ENCODE measurements at places on chromosomes 7 and 10.

- DNase-seq, result no peak
Measured at GRCh38 chr10:1186683-1186990, 130.5 kb downstream of the WDR37 start.

DNA sequence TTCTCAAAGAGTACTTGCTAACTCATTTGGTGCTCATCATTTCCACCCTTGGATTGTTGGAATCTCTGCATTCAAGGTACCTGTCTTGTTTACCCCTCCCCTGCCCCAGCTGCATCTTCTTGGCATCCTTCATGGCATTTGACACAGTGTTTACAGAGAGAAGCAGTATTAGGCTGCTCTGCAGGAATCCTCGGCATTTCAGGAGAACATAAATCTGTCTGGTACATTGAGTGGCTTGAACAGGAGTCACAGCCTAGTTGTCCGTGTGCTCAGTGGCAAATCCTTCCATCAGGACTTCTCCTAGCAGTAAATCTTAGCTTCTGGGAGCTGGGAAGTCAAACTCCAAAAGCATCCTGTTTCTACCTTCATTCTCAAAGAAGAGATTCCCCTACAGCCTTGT is 136.8 kb upstream of the YAE1 start:
- DNase-seq, result no peak

DNA sequence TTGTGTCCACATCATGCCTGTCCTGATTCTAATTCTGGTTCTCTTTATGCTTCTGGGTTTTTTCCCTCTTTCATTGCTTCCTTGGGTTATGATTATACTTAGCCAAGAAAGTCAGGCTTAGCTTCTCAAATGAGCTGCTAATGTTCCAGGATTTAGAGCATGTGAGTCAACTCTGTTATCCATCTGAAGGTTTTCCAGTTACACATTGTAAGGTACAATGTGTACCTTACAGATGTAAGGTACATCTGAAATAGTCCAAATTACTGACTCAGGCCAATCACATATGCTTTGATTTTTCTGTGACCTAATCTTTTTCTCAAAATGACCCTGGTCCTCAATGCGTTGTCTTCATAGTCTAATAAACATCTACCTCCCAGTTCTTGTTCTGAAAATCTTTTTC is 13.3 kb upstream of the MIOS start:
- no peak for DNase-seq

GRCh38 chr10:97230146-97230545 is 44.4 kb upstream of the SLIT1 start:
- DNase-seq, result no peak

DNA sequence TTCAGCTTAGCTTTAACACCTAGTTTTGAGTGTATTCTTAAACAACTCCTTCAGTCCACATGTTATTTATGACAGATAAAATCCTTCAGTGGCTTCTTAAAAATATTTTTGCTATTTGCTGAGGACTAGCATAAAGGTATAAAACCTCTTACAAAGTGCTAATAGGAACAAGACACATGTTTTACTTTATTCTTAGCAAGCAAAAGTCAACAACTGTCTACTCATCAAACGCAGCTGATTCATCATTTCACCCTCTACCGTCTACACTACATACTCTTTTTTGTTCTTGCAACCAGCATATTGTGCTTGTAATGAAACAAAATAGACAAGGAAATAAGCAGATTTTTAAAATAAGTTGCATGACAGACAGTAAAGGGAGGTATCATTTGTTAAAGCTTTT is 319.7 kb downstream of the SNX13 start:
- DNase-seq, result no peak

DNA sequence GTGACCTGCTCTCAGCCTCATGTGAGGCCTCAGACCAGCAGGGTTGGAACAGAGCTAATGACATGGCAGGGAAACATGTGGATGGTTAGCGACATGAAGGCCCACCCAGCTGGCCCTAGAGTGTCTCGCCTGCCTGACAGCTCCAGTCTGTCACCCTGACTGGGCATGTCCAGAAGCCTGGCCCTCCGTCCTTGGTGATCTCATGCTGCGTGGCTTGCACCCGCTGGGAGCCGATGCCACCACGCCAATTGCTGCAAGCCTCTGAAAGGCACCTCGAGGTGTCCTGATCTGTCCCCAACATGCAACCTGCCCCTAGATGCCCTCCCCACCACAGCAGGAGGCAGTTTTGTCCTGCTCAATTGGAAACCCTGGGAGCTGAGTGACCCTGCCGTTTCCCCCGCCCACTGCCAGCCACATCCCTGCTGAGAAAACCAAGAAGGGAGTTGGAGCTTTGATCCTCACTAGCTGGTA is 27.8 kb upstream of the RET start:
- DNase-seq, result no peak

GRCh38 chr7:80082213-80082612 is 52.4 kb upstream of the GNAI1 start:
- DNase-seq, result no peak

- no peak for DNase-seq
Measured at GRCh38 chr10:113304726-113305125, 248.1 kb upstream of the HABP2 start.

- no peak for DNase-seq
Measured at GRCh38 chr7:142188154-142188553, 69.7 kb downstream of the PRSS58 start.

- no peak for DNase-seq
Measured at GRCh38 chr10:31522820-31523219, 203.8 kb downstream of the ZEB1 start.

- no peak for DNase-seq
Measured at GRCh38 chr10:14456218-14456869, 125.6 kb upstream of the FRMD4A start.

- DNase-seq, result no peak
Measured at GRCh38 chr10:1413256-1413655, 324.1 kb downstream of the ADARB2 start.

GRCh38 chr7:146683439-146683838 is 566.8 kb downstream of the CNTNAP2 start:
- no peak for DNase-seq

- no peak for DNase-seq
Measured at GRCh38 chr7:51064688-51065087, 251.9 kb downstream of the COBL start.

GRCh38 chr7:27899601-27900000 is 159.6 kb downstream of the TAX1BP1 start:
- no peak for DNase-seq

DNA sequence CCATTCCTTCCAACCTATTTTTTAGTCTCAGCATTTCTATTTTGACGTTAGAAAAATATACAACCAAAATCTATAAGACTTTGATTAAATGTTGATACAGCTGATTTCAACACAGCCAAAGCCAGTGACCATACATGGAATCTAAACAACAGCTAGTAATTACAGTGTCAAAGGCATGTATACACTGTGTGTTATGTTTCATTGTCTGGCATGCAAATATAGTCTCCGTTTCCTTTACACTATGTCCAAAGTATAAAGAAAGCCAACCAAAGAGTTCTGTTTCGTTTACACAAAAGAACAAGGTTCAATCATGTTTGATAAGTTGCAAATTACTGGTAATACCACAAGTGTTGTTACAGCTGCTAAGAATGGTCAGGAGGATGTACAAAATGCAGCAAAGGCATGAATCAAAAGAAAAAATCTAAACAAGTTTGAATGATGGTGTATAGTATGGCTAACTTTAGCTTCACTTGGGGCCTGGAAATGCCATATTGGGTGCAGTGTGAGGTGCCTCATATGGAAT is 268.3 kb upstream of the FERD3L start:
- DNase-seq, result no peak

GRCh38 chr10:62327885-62328284 is 46.3 kb upstream of the ZNF365 start:
- no peak for DNase-seq

DNA sequence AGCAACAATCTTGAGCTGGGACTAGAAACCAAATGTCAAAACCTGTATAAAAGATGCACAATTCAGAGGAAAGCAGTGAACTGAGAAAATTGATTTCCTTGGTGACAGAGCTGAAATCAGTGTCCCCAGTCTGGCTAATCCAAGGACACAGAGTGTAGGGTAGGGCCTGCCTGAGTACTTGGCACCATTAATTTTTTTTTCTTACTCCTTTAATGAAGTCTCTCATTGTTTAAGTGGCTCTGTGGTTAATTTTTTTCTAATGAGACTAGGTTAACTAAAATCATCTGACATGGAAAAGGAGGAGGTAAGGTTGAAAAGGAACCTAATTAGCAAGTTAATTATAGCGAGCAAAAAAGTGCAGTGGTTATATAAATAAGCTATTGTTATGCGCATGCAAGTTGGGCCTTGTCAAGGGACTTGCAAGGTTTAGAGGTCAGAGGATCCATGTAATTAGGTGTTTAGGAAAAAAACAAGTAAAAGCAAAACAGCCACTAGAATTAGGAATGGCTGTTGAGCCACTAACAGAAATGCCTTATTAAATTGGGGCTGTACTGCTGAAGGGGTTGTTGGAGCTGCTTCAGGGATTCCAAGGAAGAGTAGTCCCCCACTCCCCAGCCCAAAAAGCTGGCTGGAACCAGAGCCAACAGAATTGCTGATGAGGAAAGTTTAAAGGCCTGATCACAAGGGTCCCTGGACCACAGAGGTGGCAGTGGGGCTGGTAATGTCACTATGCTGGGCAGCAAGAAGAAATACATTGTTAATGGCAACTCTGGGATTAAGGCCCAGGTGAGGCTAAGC is 58.9 kb upstream of the STRIP2 start:
- DNase-seq, result no peak

DNA sequence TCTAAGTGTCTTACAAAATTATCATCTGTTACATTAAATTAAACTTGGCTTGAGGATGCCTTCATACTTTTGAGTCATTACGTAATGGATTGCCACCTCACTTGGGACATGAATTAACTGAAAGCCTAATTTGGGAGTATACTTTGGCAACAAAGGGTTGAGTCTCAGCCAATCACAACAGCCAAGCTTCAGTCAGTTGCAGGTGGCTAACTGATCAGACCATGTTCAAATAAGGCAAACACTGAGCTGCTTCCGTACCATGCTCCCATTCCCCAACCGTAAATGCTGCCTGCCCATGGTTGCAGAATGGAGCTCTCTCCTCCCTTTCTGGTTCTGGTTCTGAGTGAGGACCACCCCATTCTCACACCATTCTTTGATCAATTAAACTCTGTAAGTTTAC is 92.9 kb upstream of the STK17A start:
- no peak for DNase-seq

GRCh38 chr10:9222917-9223316 is 1168.4 kb downstream of the GATA3 start:
- no peak for DNase-seq

DNA sequence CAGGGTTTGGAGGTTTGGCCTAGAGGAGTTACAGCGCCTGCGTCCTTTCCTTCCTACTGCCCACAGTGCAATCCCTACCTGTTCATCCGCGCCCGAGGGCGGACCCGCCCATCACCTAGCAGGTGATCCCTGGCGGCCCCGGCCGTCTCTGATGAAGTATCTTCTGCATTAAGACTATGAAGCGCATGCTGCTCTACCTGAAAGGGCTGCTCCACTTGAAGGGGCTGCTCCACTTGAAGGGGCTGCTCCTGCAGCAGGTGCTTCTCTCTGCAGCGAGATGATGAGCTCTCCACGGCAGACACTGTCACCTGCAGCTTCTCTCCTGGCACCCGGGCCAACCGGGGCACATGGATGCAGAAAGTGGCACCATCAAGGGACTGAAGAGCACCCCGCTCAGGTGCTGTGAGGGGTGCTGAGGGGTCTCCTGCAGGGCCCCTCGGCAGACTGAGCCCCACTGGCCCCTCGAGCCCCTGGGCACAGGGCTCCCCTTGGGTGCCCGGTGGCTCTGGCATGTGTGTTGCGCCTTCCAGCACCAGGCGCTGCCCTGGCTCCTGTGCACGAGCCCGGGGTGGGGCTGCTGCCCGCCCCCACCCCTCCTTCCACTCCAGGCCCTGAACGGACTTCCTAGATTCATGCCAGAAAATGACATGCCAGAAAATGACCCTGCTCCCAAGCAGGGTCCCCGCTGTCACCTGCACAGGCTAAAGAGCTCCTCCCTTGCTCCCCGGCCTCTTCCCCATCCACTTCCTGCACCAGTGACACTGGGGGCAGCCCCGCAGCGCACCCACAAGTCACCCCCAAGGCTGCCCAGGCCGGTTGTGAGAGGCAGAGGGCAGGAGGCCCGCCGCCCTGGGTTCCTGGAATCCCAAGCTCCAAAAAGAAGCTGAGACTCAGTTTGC is 29.4 kb downstream of the WDR86 start:
- DNase-seq, result no peak

DNA sequence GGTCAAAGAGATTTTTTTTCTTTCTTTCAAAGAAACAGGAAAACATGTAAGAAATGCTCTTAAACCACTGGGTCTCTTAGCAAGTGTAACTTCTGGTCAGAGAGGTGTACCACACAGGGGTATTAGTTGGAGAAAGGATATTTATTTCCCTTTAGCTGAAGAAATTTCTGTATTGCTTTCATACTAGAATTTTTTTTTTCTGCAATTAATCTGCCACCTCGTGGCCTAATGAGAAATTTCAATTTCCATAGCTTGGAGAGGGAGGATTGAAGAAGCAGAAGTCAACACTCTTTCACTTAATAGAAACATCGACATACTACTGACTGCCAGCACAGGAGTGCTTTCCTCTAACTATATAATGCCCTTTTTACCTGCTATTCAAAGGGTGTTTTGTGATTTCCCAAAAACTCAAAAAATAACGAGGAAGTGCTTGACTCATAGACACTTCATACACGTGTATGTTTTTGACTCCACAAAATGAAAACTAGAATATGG is 177.6 kb upstream of the NAMPT start:
- no peak for DNase-seq

- no peak for DNase-seq
Measured at GRCh38 chr10:88428442-88428841, 154.7 kb downstream of the RNLS start.

DNA sequence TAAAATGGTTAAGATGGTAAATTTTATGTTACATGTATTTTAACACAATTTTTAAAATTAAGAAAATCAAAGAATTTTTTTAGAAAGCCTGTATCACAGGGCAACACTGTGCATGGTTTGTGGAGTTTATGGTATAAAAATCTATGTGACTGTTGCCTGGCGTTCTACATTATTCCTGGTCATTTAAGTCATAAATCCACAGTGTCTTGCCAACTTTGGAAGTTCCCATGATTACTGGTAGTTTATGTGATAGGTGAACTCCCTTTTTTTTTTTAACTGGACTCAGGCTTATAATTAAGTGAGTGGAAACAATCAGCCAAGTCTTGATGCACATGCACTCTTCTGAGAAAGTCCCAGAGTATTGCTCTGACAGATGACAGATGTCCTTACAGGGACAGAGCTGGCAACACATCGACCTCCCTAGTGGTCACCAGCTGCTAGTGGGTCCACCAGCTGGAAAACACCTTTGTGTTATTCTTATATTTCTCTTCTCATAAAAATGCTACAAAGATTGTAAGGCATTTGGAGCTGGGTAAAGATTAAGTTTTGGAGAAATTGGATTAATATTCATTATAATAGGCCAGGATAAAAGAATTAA is 8.8 kb upstream of the STN1 start:
- no peak for DNase-seq

DNA sequence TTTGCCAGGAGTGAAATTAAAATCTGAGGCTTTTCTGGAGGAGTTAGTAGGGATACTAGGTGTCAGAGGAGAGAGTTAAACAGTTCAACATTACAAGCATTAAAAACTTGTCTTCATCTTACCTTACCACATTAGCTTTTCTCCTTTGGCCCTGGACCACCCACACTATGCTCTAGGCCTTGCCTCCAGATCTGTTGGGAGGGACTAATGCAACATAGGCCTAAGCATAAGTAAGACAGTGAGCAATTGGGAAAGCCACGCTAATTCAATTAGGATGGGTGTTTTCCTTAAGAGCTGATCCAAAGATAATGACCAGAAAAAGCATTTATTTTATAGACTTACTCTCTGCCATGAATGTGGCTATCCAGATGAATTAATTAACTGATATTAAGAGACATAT is 158.9 kb downstream of the ELMO1 start:
- DNase-seq, result no peak

All from activated CD4-positive, alpha-beta T cell treated with anti-CD3 and anti-CD28 coated beads, Interleukin-2, amount 50 U/mL, for 4 hours (primary cell).